Stimulated activated CD4-positive, alpha-beta T cell treated with anti-CD3 and anti-CD28 coated beads, Interleukin-12 subunit alpha, Interleukin-12 subunit beta, amount 100 ng/mL, for 24 hours (primary cell): ENCODE measurements at places on chromosomes 1 and 21.

DNA sequence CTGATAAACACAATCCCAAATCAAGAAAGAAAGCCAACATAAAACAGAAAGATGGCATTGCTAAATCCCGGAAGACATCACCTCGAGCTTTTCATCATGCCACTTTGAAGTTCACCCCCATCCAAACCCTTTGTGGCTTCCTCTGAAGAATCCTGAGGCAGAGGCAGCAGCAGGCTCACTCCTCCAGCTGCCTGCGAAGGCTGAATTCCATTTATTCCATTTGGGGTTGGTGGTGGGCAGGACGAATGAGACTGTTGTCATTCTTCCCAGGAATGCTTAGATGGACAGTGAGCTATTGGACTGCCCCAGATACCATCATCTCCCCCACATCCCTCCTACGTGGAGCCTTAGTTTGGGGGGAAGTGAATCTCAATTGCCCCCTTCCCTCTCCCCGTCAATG, 437.5 kb downstream of the SMYD3 start:
- no peak for DNase-seq

- no peak for DNase-seq
Observed at GRCh38 chr1:229942501-229942900, 124.5 kb upstream of the GALNT2 start.

DNA sequence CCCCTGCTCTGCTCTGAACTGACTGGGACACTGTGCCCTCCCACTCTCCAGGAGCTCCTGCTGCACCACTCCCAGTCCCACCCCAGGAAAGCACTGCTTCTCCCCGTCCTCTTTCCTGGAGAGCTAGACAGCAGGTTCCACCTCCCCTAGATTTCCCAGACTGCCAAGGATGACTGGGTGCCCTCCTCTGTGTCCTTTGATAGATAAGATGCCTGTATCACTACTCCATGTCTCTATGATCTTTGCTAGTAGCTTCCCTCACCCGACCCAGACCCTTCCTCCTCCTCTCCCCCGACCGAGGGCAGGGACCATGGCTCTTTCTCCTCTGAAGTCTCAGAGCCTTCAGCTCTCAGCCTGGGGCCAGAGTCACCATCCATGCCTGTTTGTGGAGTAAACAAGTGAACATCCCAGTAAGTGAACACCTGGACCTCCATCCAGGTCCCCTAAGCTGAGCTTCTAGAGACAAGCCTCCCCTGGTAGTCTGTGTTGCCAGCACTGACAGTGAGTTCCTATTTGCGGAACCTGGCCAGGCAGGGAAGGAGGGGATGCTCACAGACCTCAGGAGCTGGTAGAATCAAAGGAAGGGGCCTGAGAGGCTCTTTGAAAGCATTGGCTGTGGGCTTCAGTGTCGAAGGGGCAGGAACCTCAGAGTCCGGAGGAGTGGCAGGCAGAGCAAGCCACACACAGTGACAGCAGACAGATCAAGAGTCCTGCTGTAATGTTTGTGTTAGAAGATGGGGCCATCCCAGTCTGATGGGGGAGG, 104.0 kb downstream of the PAX7 start:
- DNase-seq, result no peak

DNA sequence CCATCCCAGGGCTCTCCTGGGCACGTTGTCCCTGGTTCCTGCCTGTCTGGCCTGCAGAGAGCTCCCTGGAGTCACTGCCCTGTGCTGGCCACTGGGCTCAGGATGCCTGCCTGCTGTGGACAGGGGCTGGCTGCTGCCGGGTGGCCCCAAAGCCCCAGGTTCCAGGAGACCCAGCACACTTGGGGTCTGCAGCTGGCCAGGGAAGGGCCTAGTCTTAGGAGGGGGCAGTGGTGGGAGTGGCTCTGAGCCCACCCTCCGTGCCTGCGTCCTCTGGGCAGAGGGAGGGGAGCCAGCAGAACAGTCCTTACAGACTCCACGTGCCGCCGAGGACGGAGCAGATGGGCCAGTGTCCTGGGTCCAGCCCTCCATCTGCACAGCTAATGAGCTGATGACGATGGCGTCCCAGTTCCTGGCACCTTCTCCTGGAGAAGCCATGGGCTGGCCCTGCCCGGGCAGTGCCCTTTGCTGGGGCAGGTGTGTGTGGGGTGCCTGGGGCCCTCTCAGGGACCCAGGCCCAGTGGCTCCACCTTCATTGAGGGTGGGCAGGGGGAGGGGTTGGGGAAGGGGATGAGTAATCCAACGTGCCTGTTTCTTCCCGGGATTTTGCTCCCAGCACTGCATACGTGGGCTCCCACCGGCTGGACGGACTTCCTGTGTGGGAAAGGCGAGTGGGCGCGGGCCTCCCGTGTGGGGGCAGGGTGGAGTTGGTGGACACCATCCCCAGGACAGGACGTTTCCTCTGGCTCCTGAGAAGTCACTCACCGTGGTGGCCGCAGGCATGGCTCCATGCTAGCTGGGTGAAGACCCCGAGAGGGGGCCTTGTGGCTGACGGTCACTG, 6.8 kb upstream of the PLCH2 start:
- DNase-seq, result no peak

DNA sequence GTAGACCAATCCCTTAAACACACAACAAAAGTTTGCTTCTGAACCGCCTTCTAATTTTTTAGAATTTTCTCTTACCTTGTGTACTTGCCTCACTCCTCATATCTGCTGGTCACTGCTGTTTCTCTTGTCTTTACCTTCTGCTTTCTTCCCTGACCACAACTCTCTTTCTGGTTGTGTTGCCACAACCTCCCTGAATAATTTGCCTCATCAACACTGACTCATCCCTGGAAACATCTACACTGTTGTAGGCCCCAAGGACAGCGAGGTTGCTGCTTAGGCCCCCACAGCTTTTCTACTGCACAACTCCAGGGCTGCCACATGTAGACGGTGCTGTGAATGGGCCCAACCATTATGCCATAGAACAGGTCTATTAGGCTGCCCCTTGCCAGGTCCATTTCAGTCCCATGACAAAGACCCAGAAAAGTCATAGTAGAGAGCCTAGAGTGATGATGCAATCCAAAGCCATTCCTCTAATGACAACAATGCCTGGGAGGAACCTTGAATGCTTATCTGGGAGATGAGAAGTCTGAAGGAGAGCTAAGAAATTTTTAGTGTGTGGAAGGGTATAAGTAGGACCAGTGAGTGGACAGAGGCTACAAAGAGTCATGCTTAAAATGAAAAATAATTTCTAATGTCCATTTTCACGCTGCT, 36.6 kb upstream of the LCE5A start:
- DNase-seq, result no peak

- no peak for DNase-seq
Observed at GRCh38 chr21:27631471-27631870, 664.6 kb upstream of the ADAMTS5 start.

DNA sequence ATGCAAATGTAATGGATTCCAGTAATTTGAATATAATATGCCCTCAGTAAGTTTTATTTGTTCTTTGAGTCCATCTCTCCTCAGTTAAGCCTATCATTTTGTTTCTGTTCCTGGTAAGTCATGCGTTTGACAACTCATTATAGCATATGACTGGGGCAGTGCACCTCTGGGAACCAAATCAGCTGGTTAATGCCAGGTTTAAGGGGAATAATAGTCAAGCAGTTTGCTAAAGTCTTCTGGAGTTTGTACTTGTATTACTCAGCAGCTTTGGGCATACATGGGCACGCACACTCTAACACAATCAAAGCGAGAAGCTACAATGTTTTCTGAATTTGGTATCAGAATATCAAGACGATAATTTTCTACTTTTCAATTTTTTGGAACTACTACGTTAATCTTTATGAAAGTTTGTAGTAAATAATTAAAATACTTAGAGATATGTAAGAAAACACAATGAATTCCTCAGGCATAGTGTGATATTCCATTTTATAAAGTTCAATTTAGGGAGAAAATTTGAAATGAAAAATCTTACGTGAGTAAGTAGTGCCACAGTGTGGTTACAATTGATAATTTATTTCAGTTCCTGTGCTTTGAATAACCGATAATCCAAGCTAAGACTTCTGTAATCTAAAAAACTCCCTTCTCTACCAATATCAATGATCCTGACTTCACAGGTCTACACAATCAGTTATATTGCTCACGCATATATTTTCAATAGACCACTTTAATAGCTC, 43.8 kb upstream of the KCTD3 start:
- DNase-seq, result no peak

- no peak for DNase-seq
Observed at GRCh38 chr1:80656014-80656636, 1144.6 kb upstream of the ADGRL2 start.

DNA sequence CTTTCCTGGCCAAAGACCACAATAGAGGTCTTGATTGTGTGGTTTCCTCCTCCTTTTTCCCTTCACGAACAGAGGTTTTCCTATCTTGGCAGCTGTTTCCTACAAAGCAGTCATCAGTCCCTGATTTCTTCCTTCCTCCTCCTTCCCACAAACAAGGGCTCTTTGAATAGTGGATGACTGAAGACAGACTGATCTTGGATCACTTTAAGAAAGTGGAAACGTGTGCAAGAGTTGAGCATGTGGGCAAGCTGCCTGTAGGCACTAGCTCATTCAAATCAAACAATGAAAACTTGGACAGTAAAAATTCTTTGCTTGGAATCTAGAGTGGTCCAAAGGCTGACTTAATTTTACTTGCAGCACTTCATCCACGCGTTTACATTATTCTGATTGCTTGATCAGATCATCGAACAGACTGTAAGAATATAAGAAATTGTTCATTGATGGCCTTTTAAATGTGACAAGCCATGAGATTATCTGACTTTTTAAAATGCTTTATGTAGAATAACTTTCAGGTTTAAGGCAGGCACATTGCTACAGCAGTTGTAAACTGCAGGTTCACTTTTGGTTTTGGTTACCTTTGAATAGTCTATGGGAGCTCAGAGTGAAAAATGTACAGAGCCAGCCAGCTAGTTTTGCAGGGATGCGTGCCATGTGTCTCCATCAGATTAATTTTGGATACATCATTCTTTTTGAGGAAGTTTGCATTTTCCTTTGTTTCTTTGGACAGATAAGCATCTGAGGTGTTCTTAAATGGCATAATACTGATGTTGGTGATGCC, 34.4 kb downstream of the ADGRL2 start:
- DNase-seq, result no peak

- no peak for DNase-seq
Observed at GRCh38 chr1:234870020-234870981, 258.3 kb downstream of the TOMM20 start.

DNA sequence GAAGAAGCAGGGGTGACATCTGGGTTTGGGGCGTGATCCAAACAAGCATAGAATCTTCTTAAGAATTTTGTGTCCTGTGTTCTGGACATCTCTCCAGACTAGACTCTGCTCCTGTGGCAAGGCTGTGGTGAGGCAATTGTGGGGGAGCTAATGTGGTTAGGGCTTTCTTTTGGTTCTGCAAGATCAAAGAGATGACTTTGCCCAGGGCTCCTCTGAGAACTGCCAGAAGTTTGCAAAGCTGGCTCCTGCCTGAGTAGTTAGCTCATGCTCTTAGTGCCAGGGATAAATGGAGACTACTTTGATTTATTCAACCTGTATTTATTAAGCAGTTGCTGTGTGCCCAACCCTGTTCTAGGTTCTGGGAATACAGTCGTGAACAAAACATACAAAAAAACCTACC, 34.0 kb upstream of the CRNN start:
- no peak for DNase-seq

GRCh38 chr1:83698644-83699043, 300.3 kb downstream of the TTLL7 start:
- no peak for DNase-seq

GRCh38 chr1:100441651-100442050, 89.3 kb downstream of the CDC14A start:
- DNase-seq, result no peak

GRCh38 chr1:18464665-18465050, 16.1 kb upstream of the KLHDC7A start:
- no peak for DNase-seq
